ENCODE measurements at places on chromosomes 6 and 20.

GRCh38 chr6:16766043-16766536 lies 4.8 kb upstream of the ATXN1 start:
- DNase-seq = no peak

- no peak for DNase-seq
Observed at GRCh38 chr6:64520050-64520449, 884.4 kb downstream of the PHF3 start.

DNA sequence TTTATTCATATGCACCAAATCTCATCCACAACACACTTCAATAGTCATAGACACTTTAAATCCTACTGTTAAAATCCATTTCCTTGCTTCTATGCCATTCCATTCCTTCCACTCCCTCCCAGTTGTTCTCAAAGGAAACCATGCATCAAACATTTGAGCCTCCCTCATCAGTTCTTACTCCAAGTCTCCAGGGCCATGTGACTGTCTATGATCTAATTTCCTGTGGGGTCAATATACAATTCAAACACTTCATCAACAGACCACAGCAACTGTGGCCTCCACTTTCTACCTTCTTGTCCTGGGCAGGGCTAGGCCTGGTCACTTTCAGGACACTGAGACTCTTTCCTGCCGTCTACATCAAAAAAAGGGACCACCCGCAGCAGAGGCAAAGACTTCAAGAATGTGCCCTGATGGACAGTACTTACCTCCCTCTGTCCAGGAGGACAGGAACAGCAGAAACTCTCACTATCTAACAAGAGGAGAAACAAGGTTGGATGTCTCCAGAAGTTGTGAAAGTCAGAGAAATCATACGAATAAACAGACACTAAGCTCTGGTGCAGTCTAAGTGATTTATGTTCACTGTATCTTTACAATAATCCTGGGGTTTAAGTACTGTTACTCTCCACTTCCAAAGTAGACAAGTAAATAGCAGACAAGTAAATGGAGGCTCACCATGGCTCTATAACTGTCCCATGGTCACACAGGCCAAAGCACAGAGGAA lies 160.2 kb downstream of the QRSL1 start:
- DNase-seq = no peak

- no peak for DNase-seq
Observed at GRCh38 chr20:44402391-44403193, 47.1 kb downstream of the HNF4A start.

DNA sequence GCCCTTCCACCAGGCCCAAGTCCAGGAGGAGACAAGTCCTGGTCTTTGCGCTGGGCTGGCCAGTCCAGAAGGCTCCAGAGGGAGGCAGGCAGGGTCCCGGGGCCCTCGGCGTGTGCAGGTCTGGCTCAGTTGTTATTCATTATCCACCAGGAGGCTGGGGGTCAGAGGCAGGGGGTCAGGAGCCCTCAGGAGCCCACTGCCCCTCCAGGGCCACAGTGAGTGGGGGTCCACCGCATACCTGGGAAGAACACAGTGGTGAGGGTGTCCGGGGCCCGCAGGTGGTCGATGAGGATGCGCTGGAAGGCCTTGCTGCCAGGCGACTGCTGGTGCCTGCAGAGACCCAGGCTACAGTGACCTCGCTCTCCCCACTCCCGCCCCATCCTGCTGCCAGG lies 4.4 kb upstream of the C20orf144 start:
- no peak for DNase-seq

DNA sequence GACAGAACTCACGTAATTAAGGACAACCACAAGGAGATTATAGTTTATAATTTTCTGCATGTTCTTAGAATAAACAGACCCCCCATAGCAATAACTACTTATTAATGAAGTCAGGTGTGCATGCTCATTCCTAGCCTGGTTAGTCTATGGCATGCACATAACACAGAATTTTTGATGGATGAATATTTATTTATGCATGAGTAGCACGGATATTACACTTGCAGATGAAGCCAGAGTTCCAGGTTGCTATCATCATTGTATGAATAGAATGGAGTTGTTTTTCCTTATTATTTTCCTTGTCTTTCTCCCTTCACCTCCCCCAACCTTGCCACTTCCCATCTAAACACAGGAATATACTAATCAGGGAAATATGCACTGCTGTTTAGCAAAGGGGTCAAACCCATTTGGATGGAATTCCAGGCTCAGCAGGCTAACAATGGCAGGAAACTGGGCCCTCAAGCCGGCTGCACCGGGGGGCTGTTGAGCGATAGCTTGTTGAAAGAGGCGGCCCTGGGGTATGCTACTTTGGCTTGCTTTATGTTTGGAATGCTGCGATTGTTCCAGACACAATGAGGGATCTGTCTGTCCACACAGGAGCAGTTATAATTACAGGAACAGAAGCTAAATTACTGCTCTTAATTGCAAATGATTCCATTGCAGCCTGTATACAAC lies 112.6 kb downstream of the TMEM170B start:
- no peak for DNase-seq

DNA sequence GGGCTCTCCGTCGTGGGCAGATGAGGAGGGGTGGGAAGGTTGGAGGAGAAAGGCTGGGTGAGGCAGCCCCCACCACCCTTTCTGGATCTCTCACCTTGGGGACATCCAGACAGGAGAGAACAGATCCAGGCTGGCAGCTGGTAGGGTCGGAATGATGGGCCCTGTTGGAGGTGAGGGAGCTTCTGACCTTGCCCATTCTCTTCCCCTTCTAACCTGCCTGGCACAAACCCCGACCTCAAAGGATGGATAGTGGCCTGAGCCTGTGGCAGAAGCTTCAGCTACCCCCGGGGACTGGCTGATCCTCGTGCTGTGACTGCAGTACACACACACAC lies 6.0 kb upstream of the NPBWR2 start:
- DNase-seq = no peak

DNA sequence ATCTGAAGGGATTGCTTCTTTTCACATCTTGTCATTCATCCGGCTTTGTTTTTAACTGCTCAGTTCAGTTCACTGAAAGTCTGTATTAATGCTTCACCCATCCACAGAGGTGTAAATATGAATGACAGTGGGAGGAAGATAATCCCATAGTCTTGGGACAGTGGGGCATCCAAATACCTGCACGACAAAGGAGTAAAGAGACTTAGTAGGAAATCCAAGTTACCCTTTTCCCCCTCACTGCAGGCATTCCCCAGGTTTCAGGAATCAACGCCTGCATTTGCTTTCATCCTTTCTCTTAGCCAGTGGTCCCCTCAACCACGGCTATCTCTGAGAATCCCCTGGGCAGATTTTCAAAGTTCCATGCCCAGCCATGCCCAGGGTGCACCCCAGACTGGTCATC lies 110.2 kb downstream of the MYLK4 start:
- no peak for DNase-seq

DNA sequence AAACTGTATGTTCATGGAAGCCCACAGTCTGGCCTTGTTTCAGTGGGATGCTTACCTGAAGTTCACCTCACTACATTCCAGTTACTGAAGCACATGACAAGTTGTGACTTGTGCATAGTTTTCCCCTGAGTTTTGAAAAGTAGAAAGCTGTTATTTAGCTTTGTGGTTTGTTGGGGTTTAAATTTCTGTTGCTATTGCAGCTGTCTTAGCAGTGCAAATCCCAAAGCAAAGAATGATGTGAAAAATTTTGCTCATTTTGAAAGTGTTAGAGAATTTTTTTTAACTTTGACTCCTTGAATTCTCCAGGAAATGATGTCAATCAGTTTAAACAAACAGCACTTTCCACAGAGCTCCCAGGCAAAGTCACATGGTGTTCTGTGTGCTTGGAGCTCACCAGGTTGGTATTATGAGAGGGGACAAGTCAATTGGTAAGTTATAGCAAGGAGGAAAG lies 268.4 kb downstream of the ADGRG6 start:
- no peak for DNase-seq

DNA sequence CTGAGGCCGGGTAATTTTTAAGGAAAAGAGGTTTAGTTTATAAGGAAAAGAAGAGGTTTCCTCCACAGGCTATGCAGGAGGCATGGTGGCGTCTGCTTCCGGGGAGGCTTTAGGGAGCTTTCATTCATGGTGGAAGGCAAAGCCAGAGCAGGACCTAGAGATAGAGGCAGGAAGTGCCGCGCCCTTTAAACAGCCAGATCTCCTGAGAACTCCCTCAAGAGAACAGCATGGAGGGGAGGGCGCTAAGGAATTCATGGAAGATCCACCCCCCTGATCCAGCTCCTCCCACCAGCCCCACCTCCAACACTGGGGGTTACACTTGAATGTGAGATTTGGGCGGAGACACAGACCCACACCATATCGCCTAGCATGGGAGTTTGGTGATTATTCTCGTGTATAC lies 13.9 kb upstream of the DACT2 start:
- peak; percentile 47 for DNase-seq

DNA sequence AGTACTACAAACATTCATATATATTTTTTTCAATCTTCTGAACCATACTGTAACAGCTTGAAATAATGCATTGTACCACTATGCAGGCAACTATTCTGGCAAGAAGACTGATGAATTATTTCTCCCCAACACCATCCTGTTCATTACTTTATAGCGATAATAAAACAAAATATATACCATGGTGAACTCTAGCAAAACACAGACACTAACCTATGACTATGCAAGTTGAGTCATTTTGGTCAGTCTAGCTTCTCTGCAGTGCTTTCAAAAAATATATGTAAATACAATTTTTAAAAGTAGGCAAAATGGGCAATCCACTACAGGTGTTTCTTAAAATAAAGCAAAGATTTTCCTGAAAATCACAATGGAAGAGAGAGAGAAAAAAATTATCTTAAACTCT lies 20.3 kb downstream of the PHIP start:
- no peak for DNase-seq

DNA sequence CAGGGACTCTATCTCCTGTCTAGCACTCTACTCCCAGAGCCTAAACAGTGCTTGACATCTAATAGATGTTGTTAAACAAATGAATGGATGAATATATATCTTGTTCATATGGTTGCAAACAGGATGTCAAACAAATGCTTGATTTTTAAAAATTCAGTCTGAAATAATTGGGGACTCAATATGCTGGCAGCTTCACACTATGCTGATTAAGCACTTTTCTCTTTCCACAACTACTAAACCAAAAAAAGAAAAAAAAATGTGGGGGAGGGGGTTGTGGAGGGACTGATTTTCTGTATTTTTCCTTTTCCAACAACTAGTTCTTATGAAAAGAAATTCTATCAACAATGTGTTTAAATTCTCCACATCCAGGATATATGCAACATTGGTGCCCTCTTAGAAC lies 42.9 kb downstream of the SF3B5 start:
- DNase-seq = no peak

GRCh38 chr6:115947966-115948541 lies 112.6 kb downstream of the FRK start:
- DNase-seq = no peak

GRCh38 chr6:25919657-25920056 lies 10.8 kb downstream of the SLC17A2 start:
- DNase-seq = no peak

DNA sequence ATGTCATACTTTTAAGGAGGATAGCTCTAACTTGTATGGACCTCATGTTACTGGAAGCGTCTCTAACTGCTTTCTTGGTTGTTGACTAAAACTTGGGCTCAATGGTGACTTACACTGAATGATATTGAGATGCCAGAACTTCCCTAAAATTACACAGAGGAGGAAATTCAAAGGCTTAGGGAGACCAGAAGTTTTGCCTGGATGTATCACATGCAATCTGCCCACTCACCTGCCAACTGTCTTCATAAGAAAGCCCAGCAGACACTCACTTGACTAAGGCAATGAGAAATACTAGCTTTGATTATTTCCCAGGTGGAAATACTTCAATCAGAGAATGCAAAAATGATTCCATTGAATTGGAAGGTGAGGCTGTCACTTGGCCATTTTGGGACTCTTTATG lies 51.2 kb upstream of the PDYN start:
- DNase-seq = no peak

- DNase-seq = no peak
Observed at GRCh38 chr6:16181439-16182297, 52.8 kb downstream of the MYLIP start.

- DNase-seq = no peak
Observed at GRCh38 chr6:16437984-16438383, 199.6 kb downstream of the GMPR start.

- no peak for DNase-seq
Observed at GRCh38 chr20:53833333-53834061, 236.9 kb downstream of the BCAS1 start.

- DNase-seq = no peak
Observed at GRCh38 chr6:150813319-150813992, 52.0 kb upstream of the MTHFD1L start.

DNA sequence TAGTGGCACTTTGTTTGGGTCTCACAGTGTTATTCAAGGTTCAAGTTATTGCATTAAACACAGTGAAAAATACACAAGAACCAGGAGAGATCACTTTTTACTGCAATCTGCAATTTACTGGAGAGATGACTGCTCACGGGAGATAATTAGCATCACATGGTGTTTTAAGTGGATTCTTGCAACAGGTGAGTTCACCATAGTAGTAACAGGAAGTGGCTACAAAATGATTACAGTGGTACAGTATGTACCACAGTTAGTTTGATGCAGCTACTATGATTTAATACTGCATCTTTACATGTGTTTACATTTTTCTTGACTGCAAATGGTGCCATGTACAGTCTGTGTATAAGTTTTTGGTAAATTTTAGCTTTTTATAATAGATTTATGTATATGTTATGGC lies 96.5 kb upstream of the SCP2D1 start:
- DNase-seq = no peak

DNA sequence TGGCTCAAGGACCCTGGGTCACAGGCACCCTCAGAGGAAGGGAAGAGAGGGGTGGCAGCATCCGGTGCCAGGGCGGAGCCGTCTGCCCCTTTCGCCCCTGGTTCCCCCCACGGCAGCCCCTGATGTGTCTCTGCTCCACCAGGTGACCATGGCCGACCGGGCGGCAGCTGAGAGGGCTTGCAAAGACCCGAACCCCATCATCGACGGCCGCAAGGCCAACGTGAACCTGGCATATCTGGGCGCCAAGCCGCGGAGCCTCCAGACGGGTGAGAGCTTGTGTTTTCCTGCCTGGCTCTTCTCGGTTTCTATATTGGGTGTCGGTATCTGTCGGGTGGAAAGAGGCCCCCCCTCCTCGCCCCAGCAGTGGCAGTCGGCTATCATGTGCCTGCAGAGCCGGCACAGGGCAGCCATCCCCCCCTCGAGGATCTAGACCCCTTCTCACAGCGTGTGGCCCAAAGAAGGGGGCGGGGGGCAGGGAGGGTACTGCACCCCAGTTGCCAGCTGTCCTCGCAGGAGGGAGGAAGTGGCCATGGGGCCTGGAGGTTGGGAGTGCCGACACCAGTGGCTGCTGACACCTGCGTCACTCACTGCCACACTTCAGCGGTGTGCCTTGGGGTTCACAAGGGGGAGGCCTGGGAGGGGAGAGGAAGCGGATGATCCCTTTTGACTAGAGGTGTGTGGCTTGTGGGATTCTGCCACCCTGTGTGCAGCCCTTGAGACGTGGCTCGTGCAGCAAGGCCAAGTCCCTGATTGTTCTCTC lies 1.5 kb downstream of the RBM38 start:
- DNase-seq = peak; percentile 37

All from K562 (cell line).